ENCODE measurements at places on chromosomes 4 and X.

- DNase-seq: no peak
Observed at GRCh38 chrX:26295425-26295824, 79.5 kb downstream of the MAGEB5 start.

- DNase-seq: no peak
Observed at GRCh38 chr4:138178566-138178965, 63.6 kb downstream of the SLC7A11 start.

GRCh38 chr4:40998675-40999358 is 215.5 kb downstream of the APBB2 start:
- DNase-seq: no peak

DNA sequence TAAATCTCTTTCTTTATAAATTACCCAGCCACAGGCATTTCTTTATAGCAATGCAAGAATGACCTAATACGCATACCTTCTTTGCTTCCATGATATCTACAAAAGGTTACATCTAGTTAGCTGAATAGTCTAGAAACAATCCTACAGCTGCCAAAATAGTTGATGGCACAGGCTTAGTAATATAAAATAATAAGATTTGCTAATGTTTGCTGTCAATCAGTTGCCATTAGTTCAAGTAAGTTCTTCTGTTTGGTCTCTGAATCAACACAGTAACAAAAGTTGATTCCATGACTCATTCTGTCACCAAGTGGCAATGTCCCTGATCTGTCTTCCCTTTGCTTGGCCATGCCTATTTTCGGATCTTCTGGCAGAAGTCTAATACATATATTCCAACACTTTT is 470.2 kb downstream of the SPRY1 start:
- DNase-seq: no peak

DNA sequence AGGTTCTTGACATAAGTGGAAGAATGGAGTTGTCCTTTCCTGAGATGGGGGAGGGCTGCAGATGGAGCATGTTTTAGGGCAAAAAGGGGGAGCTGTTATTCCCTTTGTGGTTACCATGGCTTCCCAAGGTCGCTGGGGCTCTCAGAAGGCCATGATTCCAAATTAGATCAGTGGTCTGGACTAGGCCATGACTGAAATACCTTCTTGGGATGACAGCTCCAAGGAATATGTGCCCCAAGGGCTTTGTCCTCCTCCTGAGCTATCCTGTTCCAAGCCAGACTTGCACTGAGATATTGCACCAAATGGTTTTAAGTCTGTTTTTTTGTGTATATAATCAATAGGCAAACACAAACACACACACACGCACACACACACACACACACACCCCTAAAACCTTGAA is 3.0 kb upstream of the RBPJ start:
- no peak for DNase-seq

DNA sequence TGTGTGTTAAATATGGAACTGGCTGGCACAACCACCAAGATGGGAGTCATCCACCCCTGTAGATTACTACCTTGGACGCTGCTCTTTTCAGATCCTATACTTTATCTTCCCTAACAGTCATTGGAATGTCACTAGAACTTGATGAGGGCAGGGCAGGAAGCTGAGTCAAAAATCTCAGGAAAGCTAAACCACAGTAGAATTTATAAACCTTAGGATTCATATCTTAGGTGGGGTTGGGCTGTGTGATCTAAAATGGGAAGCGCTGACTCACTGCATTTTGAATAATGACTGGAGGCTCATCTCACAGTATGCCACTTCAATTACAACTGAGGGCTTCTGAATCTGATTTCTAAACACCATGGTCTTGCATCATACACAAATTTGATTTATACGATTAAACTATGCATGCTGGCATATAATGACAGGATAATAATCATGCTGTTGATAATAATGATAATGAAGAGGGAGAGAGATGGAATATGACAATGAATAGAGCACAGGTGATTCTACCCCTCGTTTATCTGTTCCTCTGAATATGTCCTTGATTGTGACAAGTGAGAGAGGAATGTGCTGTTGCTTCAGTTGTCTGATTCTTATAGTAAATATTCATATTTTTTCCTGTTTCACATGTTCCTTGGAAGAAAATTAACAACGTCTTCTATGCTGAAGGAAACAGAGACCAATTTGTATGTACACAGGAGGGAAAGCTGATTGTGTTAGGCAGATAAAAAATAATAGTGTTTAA is 270.3 kb upstream of the HS3ST1 start:
- no peak for DNase-seq

DNA sequence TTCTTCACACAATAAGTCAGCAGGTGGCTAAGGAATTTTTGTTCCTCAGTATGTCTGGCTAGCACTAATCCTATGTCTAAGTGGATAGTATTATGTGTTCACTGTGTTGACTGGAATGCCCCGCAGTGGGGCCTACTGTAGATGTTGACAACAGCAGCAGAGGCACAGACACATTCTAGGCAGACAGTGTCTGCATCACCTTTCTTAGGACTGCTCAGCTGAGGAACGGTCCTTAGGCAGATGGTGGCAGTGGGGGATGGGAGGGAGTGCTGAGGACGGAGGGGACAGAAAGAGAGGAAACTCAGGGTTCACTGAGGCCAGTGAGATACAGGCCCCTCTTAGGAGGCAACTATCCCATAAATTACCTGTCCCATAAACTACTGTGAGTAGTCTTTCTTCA is 44.6 kb upstream of the LEF1 start:
- DNase-seq: no peak

All from HFF-Myc (cell line).